AG04449 (cell line): ENCODE measurements at places on chromosomes 13 and 19.

DNA sequence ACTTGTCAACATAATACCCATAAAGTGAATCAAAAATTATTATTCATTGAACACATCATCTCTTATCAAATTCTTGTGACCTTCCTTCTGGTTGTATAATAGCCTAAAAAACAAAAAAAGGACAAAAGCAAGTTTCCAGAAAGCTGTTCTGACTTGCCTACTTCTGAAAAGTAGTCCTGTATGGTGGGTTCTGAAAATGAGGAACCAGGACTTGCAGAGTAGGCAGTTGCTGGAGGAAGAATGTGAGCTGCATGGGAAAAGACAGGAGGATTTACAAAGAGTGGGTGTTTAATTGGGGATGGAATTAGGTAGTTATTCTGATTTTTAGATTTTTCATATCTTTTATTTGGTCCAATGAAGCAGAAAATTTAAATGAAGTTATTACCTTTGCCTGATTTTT, 56.7 kb downstream of the RCBTB2 start:
- no peak for DNase-seq

GRCh38 chr13:81207636-81208035, 866.7 kb upstream of the SPRY2 start:
- DNase-seq, result no peak

DNA sequence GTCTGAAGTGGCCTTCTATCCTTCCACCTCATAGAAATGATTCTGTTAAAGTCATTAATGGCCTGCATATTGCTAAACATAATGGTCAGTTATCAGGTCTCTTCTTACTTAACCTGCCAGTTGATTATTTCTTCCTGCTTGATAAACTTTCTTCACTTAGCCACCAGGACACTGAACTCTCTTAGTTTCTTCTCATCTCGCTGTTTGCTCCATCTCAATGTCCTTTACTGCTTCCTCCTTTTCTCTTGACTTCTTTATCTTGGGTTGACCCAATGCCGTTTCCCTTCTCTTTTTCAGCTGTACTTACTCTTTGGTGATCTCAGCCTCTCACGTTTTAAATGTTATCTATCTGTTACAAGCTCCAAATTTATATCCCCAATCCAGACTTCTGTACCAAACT, 17.1 kb upstream of the CLC start:
- DNase-seq, result no peak

DNA sequence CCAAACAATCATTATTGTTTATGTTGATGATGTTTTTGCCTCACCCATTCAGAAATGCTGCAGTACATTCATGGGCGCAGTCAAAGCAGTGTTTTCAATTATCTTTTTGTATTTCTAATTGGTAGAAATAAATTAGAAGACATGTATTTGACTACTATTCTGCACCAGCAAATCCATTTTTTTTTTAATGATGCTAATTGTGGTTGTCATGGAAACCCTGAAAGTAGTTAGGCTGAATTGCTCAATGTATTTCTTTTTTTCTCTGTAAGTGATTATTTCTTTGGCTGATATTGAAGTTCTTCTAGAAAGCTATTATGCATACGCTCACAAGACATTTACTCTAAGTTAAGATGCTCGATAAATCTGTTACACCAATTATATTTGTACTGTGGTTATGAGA, 101.2 kb downstream of the RFC3 start:
- DNase-seq, result no peak

DNA sequence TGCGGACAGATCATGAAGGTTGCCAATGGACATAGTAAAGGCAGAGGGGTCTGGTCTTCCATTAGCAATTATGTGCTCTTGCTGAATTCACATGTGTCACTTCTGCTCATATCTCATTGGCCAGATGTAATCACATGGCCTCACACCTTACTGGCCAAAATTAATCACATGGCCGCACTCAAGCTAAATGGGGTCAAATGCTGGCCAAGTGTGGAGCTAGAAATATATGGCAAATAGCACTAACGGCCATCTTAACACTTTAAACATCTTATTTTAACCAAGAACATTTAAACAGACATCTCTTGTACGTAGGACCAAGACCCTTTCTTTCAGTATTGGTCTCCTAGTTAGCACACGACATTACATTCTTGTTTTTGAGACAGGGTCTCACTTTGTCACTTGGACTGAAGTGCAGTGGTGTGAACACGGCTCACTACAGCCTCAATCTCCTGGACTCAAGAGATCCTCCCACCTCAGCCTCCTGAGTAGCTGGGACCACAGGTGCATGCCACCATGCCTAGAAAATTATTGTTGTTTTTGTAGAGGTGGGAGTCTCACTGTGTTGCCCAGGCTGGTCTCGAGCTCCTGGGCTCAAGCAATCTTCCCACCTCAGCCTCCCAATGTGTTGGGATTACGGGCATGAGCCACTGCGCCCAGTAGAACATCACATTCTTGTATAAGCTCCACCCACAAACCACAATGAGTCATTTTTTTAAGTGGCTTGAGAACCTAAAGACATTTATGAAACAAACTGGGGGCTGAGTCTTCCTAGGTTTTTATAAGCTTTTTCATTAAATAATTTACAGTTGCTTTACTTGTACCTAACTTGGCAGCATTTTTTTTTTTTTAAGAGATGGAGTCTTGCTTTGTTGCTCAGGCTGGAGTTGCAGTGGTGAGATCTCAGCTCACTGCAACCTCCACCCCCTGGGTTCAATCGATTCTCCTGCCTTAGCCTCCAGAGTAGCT, 2.9 kb upstream of the PTOV1 start:
- peak; percentile 57 for DNase-seq

DNA sequence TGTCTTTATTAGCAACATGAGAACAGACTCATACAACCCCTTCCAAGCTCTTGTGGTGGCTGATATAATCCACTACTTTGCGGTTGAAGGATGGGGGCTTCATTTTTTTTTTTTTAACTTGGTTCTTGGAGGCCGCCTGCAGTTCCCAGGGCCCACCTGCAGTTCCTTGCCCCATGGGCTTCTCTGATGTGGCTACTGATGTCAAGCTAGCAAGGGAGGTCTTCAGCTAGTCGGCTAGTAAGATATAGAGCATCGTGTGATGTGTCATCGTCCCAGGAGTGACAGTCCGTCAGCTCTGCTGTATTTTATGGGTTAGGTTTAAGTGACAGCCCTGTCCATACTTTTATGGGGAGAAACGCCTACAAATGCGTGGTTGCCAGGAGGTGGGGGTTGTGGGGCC, 26.1 kb downstream of the UHRF1 start:
- no peak for DNase-seq

GRCh38 chr13:106772006-106772601, 204.2 kb upstream of the ARGLU1 start:
- DNase-seq, result no peak

DNA sequence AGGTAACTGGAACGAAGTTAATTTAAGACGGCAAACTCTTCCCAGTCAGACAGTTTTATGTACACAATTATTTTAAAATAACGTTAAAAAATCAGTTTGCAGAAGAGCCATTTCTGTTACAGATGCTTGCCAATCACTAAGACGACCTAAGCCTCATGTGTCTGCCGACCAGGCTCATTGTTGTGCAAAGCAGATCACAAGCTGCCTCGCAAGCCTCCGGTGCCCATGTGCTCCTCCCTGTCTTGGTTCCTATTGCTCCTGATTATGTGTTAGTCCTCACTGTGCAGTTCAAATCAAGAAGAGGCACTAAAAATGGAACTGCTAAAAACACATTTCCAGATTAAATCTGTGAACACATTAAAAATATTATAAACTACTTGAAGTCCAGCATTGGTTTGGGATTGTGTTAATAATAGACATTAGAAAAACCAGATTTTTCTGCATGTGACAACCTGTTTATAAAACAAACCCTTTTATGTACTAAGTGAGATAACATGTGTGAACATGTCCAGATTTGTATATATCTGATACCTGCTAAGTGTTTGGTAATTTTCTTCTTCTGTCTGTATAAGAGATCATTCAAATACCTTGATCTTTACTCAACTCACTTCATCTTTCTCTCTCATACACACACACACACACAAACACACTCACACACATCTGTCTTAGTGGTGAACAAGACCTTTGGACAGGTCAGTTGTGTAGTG, 81.9 kb upstream of the SLC15A1 start:
- DNase-seq, result no peak

GRCh38 chr19:3378352-3379150, 12.2 kb downstream of the NFIC start:
- no peak for DNase-seq

DNA sequence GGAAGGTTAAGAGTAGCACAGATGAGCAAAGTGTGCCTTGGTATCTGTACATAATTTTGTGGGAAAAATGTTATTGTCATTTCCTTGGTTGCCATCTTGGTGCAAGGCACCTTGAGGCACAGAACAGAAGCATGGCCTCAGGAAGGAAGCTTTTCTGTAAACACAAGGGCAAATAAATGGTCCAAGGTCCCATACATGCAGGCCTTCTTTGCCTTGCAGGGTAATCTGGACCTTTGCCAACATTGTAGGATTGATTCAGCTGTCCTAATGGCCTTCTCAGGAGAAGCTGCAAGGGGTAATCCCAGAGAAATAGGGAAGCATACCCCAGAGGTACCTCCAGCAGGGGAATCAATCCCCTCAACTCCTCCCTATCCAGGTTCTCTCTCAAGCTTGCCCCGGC, 9.0 kb upstream of the MLLT1 start:
- DNase-seq, result no peak

- DNase-seq, result no peak
These were observed 17.0 kb downstream of the EFNA2 start for GRCh38 chr19:1302533-1303239.

DNA sequence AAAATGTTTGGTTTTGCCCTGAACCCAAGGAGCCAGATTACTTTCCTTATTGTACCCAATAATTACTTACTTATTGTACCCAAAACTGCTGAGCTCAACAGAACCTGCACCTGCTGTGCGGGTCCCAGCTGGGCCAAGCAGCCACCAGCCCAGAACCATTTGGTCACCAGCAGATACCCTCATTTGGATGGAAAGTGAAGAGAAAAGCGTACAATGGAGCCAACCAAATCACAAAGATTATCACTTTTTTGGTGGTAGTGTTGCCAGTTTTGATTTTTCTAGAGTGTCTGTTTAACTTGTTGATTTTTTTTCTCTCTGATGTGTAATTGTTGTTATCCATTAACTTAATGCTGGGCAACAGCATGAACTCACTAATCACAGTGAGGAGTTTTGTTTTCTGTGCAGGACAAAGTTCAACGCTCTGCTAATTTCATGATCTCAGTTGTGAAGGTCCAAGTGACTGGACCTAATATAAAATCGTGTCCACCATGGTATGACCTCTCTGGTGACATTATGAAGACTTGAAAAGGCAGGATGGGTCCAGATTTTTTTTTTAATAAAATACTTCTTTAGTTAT, 23.8 kb downstream of the SPATA13 start:
- DNase-seq, result no peak

GRCh38 chr13:51645154-51645650, 60.9 kb downstream of the WDFY2 start:
- no peak for DNase-seq

GRCh38 chr13:67935626-67936025, 705.5 kb upstream of the PCDH9 start:
- DNase-seq, result no peak

GRCh38 chr19:40154121-40154680, 37.0 kb upstream of the MAP3K10 start:
- no peak for DNase-seq
